Frontal cortex (tissue), 4 donors: ENCODE measurements at places on chromosomes 7 and 10. TPM values are rescaled to one million over a fixed set of nuclear protein-coding genes. Genes with fewer than 3 reads are reported as not detected.

- DNase-seq, result no peak
Observed at GRCh38 chr10:103444478-103444877, 7.7 kb downstream of the CALHM2 start.

DNA sequence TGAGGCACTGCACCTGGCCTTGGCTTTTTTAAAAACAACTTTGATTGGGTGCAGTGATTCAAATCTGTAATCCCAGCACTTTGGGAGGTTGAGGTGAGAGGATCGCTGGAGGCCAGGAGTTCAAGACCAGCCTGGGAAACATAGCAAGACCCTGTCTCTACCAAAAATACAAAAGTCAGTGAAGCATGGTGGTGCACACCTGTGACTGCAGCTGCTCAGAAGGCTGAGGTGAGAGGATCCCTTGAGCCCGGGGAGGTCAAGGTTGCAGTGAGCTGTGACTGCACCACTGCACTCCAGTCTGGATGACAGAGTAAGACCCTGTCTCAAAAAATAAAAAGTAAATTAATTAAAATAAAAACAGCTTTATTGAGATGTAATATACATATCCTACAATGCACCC lies 84.9 kb downstream of the NPTX2 start:
- DNase-seq, result no peak

GRCh38 chr7:66896441-66896840 lies 24.6 kb upstream of the TMEM248 start:
- DNase-seq, result no peak

DNA sequence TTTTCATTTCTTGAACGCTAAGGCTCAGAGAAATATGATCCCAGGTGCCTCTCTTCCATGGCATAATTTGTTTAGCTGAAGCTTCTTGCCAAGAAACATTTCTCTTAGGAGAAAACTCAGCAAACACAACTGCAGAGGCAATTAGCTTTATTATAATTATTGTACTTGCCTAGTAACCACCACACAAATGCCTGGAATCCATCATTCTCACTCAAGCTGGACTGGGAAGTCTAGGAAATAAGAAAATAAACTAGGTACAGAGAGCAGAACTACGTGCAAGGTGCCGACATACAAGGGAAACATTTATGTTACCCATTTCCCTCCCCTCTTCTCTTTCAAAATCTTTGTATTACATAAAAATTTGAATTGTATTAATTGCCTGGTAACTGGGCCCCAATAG lies 15.1 kb downstream of the SLC35B4 start:
- no peak for DNase-seq

Gene IL2RA
- total RNA-seq, result not detected

DNA sequence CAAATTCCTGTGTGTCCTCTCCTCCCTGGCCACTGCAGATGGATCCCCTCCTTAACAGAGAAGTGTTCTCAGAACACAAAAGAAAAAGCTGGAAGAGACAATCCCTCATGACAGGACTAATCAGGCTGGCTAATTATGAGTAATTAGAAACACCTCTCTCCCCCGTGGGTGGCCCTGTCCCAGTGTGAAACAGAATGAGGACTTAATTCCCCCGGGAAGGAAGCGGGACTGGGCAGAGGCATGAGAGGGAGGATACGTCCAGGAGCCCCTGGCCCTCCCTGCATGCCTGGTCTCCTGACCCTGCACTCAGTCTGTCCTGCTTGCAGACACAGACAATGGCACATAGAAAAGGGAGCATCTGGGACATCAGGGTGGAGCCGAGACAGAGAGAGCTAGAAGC lies 7.6 kb upstream of the ADCYAP1R1 start:
- DNase-seq, result no peak

Gene NUTM2A
- 1.6 TPM for total RNA-seq

- DNase-seq, result no peak
Observed at GRCh38 chr10:91617072-91617609, 15.7 kb downstream of the PPP1R3C start.

- DNase-seq, result no peak
Observed at GRCh38 chr10:74993649-74994048, 117.8 kb upstream of the SAMD8 start.

Gene CYP26C1
- total RNA-seq, result under 0.01 TPM

DNA sequence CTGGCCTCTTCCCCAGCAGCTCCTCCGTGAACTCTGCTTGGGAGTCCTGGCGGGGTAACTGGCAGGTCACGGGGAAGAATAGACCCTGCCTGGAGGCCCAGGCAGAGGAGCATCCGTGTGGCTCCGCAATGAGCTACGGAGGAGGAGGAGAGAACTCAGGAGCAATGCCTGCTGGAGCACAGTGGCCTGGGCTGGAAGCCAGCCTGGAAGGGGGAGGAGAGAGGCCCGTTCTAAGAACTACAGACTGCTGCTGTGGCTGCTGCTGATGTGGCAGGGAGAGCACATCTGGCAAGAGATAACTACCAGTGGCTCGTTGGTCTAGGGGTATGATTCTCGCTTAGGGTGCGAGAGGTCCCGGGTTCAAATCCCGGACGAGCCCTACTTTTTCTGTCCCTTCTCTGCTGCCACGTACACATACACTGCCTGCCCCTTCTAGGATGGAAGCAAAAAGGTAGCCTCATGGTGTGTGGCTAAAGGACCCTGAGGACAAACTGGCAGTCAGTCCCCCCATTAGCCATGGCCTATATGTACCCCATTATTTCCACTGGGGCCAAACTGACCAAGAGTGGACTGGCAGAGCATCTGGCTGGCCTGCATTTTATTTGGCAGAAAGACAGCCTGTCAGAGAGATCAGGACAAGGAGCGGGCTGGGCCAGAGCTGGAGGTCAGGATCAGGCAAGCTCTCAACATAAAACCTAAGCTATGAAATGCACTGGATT lies 7.7 kb upstream of the OPN1SW start:
- no peak for DNase-seq

Gene SH3PXD2A
- 6.1 TPM for total RNA-seq

- DNase-seq, result no peak
Observed at GRCh38 chr7:158802535-158803366, 26.6 kb downstream of the ESYT2 start.

Gene FRAT2
- total RNA-seq, result 17.1 TPM

GRCh38 chr7:43484678-43485395 lies 98.1 kb upstream of the STK17A start:
- DNase-seq, result no peak

DNA sequence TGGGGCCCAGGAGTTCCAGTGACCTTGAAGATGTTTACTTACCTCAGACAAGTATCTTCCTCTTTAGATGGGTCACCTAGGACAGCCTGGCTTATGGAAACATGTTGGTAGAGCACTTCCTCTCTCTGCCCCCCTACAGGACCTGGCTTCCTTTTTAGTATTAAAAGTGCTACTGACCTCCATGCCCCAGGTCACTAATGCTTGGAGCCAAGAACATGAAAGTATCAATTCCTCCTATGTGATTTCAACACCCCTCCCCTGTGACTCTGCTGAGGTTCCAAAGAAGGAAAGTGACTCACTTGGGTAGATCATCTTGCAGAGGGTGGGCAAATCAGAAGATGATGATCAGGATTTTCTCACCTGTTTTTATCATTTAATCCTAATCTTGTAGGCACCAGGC lies 125.3 kb upstream of the CCDC6 start:
- DNase-seq, result no peak

GRCh38 chr10:36538953-36539586 lies 586.3 kb upstream of the ANKRD30A start:
- no peak for DNase-seq

DNA sequence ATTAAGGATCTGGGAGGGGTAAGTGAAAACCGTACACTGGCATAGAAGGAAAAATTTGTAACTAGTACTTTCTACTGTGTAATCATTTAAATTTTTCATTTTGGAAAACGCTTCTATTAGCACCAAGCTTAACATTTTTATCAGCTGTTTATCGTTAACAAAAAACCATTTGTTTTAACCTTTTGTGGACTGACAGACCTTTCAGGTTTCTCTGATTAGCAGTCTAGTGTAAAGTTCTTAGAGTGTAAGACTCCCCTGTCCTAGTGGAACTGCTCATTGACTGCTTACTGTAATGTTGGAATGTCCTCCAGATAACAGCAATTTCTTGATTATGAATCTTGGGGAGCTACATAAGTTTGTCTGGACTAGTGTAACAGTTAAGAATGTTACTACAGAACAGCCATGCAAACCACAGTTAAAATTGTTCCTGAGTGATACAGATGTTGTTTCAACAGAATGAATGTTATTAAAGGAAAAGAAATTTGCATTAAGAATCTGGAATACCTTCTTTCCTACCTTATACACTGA lies 2.0 kb downstream of the DBF4 start:
- no peak for DNase-seq

DNA sequence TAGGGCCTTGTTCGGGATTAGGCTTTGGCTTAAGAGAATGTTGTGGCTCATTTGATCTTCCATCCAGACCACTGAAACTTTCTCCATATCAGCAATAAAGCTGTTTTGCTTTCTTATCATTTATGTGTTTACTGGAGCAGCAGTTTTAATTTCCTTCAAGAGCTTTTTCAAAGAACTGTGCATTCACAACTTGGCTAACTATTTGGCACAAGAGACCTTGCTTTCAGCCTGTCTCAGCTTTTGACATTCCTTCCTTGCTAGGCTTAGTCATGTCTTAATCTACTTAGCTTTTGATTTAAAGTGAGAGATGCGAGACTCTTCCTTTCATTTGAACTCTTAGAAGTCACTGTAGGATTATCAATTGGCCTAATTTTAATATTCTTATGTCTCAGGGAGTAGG lies 19.1 kb upstream of the AKR1B1 start:
- DNase-seq, result no peak

Gene OSBPL3
- 4.5 TPM for total RNA-seq

DNA sequence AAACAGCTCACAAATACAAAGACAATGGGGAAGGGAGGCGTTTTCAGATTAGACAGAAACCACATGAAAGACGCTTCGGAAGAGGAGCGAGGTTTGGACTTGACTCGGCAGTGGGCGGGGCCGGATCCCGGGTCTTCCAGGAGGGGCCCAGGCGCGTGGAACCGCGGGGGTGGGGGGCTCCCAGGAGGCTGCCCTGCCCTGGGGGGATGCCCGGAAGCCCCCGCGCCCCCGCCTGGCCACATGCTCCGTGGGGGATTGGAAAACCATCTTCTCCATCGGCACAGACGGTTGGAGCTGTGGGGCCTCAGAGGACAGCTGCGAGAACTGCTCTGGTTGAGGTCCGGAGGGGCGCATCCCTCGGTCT lies 186.0 kb upstream of the SHH start:
- DNase-seq, result no peak

Gene PTPRN2
- 52.2 TPM for total RNA-seq

Gene XRCC2
- total RNA-seq, result 2.9 TPM

- DNase-seq, result no peak
Observed at GRCh38 chr10:68302503-68302823, 29.4 kb upstream of the HNRNPH3 start.

- DNase-seq, result no peak
Observed at GRCh38 chr7:74051193-74051592, 23.2 kb downstream of the ELN start.

Gene SNX8
- total RNA-seq, result 3.3 TPM

Gene EPO
- not detected for total RNA-seq

GRCh38 chr10:98528166-98528804 lies 81.5 kb upstream of the HPS1 start:
- DNase-seq, result no peak

- DNase-seq, result no peak
Observed at GRCh38 chr7:155896531-155897263, 84.4 kb upstream of the SHH start.

DNA sequence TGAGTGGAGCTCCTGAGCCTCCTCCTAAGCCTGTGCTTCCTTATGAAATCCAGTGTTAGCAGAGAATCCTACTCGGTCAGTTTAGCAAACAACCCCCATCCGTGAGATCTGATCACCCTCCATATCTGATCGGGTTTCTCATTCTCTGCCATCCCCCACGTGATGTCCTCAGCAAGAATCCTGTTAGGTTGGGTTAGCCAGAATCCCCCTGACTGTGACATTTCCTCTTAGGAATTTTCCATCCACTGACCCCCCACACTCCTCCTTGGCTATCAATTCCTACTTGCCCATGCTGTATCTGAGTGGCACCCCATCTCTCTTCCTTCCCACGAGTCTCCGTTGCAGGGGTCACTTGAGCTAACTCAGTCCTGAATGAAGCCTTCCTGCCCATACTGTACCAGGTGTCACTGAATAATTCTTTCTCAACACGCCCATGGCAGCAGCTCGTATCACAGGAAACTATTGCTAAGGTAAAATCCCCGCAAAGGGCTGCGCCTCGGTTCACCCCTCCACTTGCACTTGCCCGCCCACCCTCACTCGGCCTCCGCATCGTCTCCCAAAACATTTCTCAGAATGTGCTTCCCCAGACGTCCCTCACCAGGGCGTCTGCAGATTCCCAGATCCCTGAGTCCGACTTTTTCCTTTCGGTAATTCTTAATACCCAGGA lies 44.1 kb downstream of the MYOF start:
- no peak for DNase-seq

Gene PBLD
- 8.6 TPM for total RNA-seq

DNA sequence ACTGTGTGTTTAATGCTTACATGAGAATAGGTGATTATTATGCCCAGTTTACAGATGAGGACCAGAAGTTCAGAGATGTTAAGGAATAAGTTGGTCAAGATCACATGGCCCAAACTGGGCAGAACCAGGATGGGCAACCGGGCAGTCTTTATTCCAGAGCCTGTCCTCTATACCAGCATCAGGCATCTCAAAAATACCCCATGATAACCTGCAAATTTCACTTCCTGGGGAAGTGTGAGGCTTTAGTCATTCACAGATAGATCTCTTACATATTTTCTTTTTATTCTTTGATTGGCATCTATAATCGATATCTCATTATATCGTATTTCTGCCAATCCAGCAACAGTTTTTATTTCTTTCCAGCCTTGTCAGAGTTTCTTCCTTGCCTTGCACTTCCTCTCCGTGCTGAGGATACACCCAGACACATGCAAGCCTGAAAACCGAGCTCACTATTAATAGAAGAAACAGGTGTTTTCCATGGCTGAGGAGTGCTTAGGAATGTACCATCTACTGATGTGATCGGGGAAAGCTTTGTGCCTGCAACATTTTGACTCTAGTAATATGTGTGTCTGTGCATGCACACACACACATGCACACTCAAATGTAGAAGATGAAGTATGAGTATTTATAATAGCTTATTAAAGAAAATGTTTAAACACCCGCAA lies 82.4 kb downstream of the CREM start:
- DNase-seq, result no peak
